ENCODE measurements at places on chromosomes 2 and 18. TPM values are rescaled to one million over a fixed set of nuclear protein-coding genes. Genes with fewer than 3 reads are reported as not detected.

DNA sequence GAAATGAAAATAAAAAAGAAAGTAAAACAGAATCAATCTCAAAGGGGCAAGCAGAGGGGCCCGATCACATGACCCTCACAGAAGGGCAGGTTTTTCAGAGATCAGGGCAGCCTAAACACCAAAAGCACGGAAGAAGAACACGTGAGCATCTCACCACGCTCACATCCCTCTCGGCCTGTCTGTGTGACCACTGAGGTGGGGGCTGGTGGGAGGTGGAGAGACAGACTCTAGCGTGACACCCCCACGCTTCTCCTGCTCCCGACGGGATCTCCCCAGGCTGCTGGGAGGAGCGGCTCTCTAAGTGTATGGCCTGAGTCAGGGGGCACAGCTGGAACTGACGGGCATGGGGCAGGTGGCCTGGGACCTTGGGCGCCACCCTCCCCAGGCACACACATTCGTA, 23.5 kb upstream of the MTERF4 start:
- DNase-seq, result no peak

Gene SLC9A4
- total RNA-seq, result 0.07 TPM

GRCh38 chr18:63161032-63161760, 158.4 kb downstream of the BCL2 start:
- no peak for DNase-seq

DNA sequence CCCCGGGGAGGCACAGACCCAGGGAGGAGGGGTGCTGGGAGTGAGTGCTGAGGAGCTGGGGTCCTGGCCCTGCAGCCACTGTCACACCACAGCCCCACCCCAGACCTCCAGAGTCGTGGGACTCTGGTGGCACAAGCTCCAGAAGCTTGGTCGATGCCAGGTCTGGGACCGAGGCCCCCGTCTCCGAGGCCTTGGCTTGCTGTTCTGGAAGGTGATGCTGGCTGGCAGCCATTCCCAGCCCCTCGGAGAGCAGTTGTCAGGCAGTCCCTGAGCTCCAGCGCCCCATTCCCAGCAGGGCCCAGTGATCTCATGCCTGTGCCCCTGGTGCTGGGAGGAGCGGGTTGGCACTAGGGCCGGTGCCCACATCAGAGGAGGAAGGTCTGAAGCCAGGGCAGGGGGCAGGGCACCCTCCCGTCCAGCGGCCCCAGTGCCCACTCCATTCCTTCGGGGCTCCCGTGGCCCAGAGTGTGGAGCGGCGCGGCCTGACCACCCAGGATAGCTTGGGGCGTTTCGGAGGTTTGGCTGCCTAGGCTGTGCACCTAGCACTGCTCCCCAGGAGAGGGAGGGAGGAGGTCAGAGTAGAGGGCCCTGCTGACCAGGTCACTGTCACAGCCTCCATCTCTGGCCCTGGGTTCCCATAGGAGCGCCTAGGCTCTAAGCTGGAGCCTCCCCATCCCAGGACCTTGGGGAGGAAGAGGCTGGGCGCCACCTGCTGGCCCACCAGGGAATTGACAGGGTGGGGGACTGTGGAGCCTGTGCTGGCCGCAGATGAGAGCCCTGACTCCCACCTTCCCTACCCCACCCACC, 16.8 kb upstream of the ALPI start:
- no peak for DNase-seq

DNA sequence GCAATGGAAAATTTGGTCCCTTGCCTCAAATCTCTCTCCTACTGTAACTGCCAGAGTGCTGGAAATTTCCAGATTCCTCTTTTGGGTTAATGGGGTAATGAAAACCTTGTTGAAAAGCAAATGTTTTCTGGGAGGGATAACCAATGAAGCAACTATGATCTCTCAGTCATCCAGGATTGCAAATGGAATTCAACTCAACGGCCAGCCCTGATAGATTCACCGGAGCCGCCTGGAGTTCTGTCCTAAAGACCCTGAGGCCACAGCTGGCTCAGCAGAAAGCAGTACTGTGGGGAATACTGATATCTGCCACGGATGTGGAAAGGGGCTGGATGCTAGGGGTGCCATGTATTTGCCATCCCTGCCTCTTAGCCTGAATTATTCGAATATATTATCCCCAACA, 167.8 kb downstream of the NRP2 start:
- DNase-seq, result no peak

Gene RAB1A
- 259 TPM for total RNA-seq

Gene SKOR2
- not detected for total RNA-seq

GRCh38 chr18:35711227-35711626, 129.7 kb downstream of the GALNT1 start:
- no peak for DNase-seq

- DNase-seq, result peak; percentile 13
These were observed 6.2 kb downstream of the STK39 start for GRCh38 chr2:168241208-168241607.

Gene TTC21B
- total RNA-seq, result 11.4 TPM

DNA sequence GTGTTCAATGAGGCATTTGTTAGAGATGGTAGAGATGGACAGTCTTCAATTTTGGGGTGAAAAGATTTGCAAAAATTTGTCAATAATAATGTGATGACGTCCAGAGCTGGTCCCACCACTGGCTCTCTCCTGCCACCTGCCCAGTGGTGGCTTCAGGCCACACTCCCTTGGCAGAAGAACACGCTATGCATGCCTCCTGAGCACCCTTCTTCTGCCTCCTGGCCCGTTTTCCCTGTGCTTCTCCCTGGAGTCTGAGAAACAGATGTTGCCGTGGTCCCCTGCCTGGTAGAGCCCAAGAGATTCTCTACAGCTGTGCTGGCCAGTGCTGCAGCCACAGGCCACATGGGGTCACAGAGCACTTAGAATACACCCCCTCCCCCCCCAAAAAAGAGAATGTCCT, 33.6 kb downstream of the INPP5D start:
- DNase-seq, result no peak

Gene FOXD4L1
- total RNA-seq, result not detected

DNA sequence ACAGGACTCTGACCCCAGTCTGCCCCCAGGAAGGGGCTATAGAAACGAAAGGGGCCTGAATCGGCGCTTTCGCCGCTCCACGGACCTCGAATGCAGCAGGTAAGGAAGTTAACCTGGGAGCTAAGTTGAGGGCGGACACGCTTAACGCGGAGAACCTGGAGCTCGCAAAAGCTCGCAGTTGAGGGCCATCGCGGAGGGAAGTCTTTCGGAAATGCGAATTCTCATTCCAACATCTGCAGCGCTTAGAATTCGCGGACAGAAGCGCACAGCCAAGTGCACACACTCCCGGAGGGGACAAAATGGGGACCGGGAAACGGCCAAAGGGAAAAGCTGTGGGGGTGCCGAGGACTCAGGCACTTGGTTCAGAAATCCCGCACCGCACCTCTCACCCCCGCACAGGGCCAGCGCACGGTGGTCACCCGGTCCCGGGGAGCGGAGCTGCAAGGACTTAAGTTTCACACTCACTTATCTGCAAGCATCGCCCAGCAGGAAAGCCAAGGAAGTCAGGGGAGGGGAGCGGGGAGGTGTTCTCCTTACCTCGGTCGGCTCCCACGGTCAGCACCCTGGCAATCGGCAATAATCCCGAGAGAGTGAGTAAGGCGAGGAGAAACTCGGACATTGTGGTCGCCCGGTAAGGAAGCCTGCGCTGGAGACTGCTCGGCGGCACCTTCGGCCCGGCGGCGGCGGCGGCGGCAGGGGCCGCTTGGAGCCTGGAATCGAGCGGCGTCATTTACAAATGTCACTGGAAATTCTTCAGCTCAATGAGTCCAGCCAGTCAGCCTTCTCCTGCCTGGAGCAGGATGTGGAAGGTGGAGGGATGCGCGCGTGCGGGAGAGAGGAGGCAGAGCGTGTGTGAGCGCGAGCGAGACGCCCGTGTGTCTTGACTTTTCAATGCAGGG, 456 bp downstream of the LRP1B start:
- DNase-seq, result peak; percentile 77

Gene PPP4R1
- total RNA-seq, result 131 TPM

- no peak for DNase-seq
These were observed 116.7 kb downstream of the TWIST2 start for GRCh38 chr2:238964544-238965067.

Gene CNRIP1
- 4.4 TPM for total RNA-seq

DNA sequence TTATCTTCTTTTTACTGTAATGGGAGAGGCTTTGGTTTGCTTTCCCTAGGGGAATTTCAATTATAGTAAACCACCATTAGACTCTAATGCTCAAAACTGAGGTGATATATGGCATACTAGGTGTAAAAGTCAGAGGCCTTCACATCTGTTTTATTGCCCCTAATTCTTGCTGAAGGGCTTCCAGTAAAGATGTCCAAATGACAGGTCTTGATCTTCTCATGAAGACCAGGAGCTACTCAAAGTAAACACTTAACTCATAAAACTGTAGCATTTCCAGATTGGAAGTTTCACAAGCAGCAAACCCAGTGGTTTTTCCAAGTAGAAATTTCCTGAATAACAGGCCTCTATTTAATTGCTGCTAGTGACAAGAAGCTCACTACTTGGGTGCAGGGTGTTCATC, 286.8 kb downstream of the RBM43 start:
- DNase-seq, result no peak

GRCh38 chr2:158300394-158300793, 156.2 kb downstream of the CCDC148 start:
- DNase-seq, result no peak

Gene CFAP210
- not detected for total RNA-seq

Gene GALR1
- total RNA-seq, result not detected

DNA sequence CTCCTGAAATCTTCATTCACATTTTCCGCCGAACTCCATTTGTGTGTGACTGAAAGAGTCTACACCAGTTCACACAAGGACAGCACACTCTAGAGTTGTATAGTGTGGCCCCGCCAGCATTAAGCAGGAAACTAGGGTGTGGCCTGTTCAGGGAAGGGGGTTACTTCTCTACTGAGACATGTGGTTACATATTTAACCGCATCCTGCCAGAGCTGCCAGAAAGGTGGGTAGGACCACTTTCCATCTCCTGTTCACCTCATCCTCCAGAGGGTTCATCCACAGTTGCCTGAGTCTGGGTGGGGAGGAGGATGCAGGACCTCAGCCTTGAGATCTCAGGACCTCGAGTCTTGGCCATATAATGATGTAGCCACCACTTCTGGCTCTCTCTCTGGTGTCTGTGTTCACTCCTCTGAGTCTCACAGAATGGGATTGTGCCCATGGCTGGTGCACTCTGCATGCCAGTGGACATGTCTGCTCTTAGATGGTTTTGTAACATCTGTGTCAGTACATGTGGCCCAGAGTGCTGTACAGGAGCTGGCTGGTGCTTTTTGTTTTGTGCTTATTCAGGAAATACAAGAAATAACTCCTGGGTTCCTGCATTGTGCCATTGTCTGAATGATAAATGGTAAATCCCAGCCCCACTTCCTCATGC, 7.7 kb upstream of the SP140L start:
- DNase-seq, result no peak

DNA sequence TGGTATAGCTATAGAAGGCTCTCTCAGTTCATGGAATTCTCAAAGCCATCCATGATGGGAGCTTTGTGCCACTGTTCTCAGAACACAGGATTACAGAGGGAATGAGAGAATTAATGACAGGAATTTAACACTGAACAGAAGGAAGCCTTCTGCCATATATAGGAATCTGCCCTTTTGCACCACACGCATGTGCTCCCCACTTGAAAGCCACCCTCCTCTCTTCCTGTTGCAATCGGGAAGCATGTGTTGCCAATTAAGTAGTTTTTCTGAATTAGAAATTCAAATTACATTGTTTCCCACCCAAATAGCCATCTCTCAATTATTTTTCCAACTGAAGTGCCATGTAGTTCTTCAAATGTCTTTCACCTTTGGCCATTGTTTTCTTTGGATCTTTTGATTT, 71.3 kb downstream of the C1D start:
- no peak for DNase-seq

- DNase-seq, result peak; percentile 39
These were observed 50.5 kb upstream of the GRB14 start for GRCh38 chr2:164671664-164672396.

All from astrocyte (in vitro differentiated cells and primary cell).